ENCODE measurements at places on chromosomes 12 and 14.

GRCh38 chr12:120368789-120369602 lies at the start of gene MSI1:
MSI1 (minus strand) TSS chr12:120369164; CDS start chr12:120369091, 73 bp downstream.
- peak; percentile 76 for DNase-seq

DNA sequence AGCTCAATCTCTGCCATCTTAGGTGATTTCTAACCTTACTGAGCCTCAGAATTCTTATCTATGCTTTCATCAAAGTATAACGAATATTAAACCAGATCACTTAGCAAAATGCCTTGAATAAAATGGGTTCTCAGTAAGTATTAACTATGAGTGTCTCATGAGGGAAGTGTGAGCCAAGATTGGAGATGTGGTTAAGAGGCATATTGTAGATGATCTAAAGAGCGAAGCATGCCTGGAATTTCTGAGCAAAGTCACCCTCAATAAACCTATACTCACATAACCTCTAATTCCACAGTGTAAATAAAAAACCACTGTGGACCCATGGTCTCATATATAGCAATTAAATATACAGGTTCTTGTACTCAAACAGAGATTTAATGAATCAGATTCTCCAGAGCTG lies 193.1 kb upstream of the FSCB start:
- no peak for DNase-seq

DNA sequence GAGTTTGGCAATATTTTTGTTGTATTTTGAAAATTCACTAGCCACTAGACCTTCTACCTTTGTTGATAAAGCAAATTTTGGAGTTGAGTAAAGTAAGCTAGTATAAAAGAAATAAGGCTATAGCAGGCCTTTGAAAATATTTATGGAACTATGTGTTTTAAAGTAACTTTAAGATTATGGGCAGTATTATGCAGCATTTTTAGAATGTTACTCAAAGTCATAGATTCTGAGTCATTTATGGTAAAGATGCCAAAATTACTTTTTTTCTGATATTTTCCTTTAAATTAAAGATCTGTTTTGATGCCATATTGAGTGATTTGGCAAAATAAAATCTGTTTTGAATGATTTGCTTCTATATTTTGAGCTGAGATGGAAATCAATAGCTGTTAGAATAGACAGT lies 57.2 kb downstream of the SYNE2 start:
- DNase-seq, result no peak

- DNase-seq, result no peak
These were observed 72.0 kb downstream of the LLPH start for GRCh38 chr12:66058554-66058953.

GRCh38 chr14:23441076-23441475 lies 5.6 kb upstream of the MYH7 start:
- DNase-seq, result no peak

- DNase-seq, result no peak
These were observed 14.0 kb downstream of the GIT2 start for GRCh38 chr12:109982210-109982609.

- DNase-seq, result peak; percentile 24
These were observed 1.2 kb downstream of the LMO3 start for GRCh38 chr12:16604596-16605252.

DNA sequence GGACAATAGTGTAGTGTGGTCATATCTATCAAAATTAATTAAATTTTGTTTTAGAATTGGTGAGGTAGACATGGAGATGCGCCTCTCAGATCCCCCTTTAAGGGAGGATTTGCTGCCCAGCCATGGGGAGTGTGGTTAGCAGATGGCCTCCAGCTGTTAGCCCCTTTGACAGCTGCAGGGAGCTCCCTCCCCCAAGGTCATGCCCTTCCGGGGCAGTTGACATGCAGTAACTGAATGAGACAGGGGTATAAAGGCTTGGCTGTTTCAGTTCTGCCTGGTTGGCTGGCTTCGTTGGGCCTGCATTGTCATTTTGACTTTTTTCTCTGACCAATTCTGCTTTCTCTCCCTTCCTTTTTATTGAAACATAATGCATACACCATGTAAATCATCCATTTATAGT lies 291.5 kb upstream of the SRRM4 start:
- peak; percentile 20 for DNase-seq

- DNase-seq, result peak; percentile 83
These were observed 159.4 kb downstream of the TSPAN9 start for GRCh38 chr12:3236345-3237187.

DNA sequence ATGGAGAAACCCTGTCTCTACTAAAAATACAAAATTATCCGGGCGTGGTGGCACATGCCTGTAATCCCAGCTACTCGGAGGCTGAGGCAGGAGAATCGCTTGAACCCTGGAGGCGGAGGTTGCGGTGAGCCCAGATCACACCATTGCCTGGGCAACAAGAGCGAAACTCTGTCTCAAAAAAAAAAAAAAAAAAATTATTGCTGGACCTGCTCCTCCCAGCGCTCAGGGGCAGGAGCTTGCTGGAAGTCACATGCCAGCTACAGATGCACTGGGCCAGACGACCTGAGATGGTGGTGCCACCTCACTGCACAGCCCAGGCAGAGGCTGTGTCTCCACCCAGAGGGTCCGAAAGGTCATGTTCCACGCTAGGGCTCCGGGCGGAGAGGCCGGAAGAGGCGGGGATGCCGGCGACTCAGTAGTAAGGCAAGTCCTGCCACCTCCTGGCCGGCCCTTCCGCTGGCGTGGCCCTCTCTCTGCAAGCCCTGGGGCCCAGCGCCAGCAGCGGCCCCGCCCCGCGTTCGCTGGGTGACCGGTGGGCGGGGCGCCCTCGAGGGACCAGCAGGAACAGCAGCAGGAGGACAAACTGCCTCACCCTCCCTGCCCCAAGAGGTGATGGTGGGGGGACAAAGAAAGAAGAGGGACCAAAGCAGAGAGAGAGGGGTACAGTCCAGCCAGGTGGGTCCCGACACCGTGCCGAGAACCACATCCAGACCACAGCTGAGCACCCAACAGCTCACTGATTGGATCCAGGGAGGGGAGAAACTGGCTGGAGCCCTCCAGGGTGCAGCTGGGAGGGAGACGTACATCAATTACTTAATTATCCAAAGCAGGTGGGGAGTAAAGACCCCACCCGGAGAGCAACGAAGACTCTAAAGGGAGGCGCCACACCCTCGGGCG lies 3.6 kb upstream of the RHOF start:
- peak; percentile 72 for DNase-seq

- no peak for DNase-seq
These were observed 135.1 kb downstream of the MON2 start for GRCh38 chr12:62601765-62602164.

DNA sequence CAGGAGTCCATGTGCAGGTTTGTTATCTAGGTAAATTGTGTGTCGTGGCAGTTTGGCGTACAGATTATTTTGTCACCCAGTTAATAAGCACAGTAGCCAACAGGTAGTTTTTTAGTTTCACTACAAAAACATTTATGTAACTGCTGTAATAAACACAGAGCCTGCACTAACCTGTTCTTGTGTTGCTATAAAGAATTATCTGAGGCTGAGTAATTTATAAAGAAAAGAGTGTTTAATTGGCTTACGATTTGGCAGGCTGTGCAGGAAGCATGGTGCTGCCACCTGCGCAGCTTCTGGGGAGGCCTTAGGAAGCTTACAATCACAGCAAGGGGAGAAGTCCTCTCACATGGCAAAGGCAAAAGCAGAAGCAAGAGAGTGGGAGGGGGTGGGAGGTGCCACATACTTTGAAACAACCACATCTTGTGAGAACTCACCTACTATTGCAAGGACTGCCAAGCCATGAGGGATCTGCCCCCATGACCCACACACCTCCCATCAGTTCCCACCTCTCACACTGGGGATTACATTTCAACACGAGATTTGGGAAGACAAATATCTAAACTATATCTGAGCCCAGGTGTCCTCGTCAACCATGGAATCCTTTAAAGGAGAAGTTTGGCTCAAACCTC lies 266.4 kb upstream of the GRIP1 start:
- DNase-seq, result no peak

- DNase-seq, result no peak
These were observed 1022.9 kb downstream of the BCL11B start for GRCh38 chr14:98249057-98249456.

GRCh38 chr12:22500100-22500499 lies 44.2 kb downstream of the C2CD5 start:
- DNase-seq, result no peak

DNA sequence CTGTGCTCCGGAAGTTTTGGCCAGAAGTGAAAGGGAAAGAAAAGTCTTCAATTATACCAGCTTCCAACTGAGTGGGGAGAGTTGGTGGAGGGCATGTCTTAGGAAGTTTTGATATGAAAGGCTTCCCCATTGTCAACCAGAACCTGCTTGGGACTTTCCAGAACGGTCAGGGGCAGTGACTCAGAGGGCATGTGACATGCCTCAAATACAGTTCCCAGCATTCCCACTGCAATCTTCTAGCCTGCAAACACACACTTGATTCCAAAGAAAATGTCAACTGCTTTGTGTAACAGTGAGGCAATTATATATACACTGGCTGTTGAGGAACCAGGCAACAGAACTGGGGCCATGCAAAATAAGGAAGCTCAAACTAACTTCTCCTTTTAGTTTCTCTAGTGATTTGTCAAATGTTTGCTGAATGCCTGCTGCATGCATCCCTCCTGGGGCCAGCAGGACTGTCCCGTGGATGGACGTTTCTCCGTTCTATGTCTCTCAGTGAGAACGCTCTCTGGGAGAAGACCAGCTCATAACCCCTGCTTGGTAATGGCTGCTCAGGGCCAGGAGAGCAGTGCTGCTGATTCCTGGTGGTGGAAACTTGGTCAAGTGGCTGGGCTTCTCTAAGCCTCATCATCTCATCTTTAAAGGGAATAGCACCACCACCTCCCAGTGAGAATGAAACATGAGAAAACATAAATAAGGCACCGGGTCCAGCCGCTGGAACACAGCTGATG lies 18.3 kb downstream of the SLC25A47 start:
- no peak for DNase-seq

- no peak for DNase-seq
These were observed 10.1 kb downstream of the FOXN3 start for GRCh38 chr14:89406941-89407340.

DNA sequence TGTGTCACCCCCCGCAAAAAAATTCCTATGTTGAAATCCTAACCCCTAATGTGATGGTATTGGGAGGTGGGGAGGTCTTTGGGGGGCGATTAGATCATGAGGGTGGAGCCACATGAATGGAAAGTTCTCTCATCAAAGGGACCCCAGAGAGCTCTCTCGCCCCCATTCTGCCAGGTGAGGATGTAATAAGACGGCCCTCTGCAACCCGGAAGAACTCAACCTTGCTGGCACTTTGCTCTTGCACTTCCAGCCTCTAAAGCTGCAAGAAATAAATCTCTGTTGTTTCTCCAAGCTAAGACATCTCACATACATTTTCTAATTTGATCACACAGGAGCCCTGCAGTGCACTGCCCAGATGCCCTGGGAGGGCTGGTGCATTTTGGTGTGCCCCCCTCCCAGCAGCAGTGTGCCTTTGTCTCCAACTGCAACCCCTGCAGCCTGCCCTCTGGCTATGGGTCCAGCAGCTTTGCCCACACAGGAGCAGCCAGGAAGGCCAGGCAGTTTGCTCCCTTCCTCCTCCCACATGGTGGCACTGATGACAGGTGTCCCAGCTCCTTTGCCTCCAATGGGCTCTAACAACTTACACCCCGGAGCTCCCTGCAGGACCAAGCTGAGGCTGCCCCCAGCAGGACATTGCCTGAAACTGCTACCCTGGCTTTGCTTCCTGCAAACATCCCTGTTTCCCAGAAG lies 59.3 kb downstream of the C14orf132 start:
- peak; percentile 75 for DNase-seq

GRCh38 chr12:106598003-106598402 lies 15.2 kb downstream of the RFX4 start:
- no peak for DNase-seq

GRCh38 chr14:105891631-105892452 lies 365.5 kb downstream of the TMEM121 start:
- no peak for DNase-seq

- DNase-seq, result no peak
These were observed 9.7 kb upstream of the RAN start for GRCh38 chr12:130862161-130862560.

DNA sequence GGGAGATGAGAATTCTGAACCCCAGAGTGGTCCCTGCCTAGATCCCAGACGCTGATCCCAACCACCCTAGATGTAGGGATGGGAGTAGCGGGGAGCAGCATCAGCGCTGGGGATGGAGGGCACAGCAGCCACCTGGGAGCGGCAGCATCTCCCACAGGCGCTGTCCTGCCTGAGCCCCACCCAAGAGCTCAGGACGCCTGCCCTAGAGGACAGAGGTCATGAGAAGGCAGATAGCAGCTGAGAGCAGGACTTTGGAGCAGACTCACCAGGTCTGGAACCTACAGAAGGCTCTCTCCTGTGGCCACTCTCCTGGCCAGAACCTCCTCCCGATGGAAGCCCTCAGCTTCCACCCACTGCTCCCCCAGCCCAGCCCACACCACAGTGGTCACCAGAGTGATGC lies 7.2 kb downstream of the CCDC85C start:
- no peak for DNase-seq

DNA sequence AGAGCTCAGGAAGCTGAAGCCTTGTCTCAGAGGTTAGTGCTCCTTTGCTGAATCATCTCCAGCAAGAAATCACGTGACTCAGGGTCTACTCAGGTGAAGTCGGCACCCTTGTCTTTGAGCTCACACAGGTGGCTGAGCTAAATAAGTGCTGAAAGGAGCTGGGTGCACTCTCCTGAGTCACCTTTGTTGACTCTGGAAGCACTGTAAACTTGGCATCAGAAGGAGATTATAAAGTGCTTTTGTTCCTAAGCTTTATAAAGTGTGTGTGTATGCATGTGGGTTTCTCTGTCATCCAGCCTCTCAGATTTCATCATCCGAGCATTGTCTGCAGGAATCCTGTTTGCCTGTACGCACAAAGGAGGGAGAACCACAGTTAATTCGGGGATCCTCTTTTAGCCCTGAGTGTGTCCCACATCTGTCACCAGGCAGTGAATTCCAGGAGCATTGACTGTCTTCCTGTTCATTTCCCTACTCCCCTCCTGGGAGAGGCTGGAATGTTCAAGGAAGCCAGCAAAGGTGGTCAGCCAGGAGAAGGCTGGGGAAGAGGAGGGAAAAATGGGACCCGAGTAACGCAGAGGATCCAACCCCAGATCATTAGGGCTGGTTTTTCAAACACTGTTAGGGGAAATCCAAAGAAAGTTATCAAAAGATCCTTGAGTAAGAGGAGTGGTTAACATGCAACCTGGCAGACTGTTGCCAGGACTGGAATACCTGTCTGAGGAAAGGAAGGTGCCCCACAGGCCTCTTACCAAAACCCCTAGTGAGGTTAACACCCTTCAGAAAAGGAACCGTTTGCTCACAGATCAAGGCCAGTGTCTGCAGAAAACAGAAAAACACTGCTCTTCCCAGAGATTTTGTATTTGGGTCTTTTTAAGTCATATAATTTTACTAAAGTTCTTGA lies 157.5 kb upstream of the HIF1A start:
- DNase-seq, result peak; percentile 81

DNA sequence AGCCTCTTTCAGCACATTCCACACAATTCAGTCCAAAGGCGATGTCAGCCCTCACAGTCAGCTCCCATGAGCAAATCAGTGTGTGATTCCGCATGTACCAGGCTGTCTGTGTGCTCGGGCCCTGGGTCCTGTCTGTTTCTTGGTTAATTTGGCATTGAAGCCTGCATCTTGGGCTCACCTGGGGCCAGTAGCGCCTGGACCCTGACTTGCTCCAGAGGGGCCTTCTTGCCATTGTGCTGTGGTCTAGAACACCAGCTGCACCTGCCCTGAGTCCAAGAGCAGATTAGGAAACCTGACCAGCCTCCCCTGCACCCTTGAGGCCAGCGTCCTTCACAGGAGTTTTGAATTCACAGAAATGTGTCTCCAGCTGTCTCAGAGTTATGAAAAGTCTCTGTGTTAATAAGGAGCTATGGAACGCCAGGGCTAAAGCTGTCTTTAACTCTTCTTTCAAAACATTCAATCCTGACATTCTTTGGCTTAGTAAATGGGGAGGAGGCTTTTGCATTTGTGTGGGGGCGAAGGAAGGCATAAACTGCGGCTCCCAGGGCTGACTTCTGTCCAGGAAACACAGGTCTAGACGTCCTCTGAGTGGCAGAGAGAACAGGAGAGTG lies 102.2 kb downstream of the ARF6 start:
- DNase-seq, result no peak

Data from iPS-NIHi11 (cell line).